ENCODE measurements at places on chromosomes 12 and 14.

- DNase-seq: no peak
These were observed 66.1 kb downstream of the CHGA start for GRCh38 chr14:92988786-92989755.

DNA sequence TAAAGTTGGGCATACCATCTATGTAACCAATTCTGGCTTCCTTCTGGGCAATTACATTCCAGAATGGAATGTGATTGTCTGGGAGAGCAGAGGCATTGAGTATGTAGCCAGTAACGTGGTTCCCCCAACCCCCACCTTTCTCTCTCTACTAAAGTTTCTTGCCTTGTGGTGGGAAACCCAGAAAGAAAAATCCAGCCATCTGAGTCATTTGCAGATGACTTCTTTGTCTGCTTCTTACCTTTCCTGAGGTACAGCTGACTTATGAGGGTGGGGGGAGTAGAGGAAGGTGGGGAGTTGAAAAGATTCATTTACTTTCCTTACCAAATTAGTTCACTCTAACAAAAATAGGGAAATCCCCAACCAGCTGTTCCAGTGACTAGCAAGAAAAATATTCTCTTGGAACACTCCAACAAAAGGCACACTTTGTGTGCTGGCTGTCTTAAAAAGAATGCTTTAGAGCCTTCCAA is 112.1 kb upstream of the FRMD6 start:
- DNase-seq: no peak

DNA sequence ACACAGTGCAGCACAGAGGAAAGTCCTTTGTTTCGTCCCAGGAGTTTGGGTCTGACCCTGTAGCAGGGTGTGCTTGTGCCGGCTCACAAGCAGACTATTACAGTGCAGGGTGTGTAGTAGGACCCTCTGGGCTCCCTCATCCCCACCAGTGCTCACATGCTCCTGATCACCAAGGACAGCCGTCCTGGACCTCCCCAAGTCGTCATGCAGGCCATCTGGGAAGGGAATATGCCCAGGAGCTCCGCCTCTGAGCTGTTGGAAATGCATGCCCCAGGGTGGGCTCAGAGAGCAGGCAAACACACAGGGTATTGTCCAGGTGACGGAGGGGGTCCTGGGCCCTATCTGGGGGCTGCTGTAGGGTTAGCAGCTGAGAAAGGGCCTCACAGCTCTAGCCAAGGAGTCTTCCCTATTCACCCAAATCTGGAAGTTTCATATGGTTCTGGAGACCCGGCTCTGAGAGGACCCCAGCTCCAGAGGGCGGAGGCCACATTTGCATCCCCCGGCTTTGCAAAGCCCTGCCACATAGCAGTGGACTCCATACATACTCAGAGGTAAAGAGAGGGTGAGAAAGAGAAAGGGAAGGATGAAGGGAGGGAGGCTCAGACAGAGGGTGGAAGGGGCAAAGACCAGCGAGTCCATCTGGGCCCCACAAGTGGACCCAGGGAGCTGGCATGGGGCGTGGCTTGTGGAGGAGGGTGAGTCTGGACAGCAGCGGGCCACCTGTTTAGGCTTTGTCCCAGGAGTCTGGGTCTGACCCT is 53.5 kb upstream of the PPP2R5C start:
- DNase-seq: no peak

GRCh38 chr14:94291159-94291905 is 1.7 kb downstream of the SERPINA10 start:
- no peak for DNase-seq

DNA sequence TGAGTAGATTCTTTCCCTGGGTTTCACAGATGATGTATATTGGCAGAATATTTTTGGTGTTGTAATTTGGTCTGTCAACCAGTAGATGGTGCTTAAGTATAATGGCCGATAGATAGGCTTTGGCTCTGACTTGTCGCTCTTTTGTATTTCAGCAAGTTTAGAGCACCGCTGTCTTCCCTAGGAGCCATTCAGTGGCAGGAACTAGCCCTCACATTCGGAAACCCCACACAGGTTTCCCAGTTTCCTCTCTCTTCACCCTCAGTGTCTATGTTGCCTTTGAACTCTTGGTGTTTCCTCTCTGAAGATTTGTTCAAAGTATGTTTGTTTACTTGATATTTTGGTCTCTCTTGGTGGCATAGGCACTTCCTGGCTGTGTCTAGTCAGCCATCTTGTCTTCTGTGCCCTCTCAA is 102.2 kb downstream of the GPHN start:
- DNase-seq: no peak

DNA sequence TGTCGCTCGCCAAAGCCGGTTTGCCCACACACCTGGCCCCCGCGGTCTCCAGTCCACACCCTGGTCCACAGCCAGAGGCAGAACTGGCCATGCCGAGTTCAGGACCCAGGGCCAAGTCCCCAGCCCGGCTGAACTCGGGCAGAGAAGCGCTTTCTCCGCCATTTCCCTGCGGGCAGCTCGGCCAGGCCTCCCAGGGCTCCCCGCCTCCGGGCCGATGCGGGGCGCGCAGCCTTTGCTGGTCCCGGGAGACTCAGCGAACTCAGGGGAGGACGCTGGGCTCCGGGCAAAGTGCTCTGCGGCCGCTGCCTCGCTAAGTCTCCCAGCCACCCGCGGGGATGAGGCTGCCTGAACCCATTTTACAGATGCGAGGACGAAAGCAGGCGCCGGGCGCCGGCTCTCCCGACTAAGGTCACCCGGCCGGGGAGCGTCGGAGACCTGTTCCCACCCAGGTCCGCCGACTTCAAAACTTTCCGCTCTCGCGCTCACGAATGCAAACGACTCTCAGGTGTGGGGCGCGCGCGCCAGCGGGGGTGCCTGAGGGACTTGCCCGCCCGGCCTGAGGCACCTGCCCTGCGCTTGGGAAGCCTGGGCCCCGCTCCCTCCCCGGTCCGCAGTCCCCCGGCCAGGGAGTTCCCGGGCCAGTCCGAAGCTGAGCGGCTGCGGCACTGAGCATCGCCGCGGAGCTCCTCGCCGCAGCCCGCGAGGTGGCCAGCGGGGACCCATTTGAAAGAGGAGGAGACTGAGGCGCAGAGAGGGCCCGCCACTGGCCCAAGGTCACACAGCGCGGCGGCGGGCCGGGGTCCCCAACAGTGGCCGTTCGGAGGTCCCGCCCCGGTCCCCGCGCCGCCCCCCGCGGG is 627 bp downstream of the TESC start:
- DNase-seq: no peak
